ENCODE measurements at places on chromosomes 5 and 9. TPM values are rescaled to one million over a fixed set of nuclear protein-coding genes. Genes with fewer than 3 reads are reported as not detected.

Gene LCN2
- not detected for total RNA-seq

Gene C5orf46
- total RNA-seq = not detected

Gene FXN
- 2.0 TPM for total RNA-seq

Gene THBS4
- total RNA-seq = 2.0 TPM

Gene GABRA1
- total RNA-seq = 29.8 TPM

Gene GADD45G
- 4.5 TPM for total RNA-seq

Gene SH3RF2
- total RNA-seq = under 0.01 TPM

Gene GPRIN1
- 101 TPM for total RNA-seq

Gene MOB3B
- 2.9 TPM for total RNA-seq

Gene TTC16
- not detected for total RNA-seq

Gene BTNL8
- total RNA-seq = not detected

Gene PCDHGC3
- 20.8 TPM for total RNA-seq

Gene CCDC187
- 0.41 TPM for total RNA-seq

Gene PCYOX1L
- 11.0 TPM for total RNA-seq

Gene GPR151
- 0.41 TPM for total RNA-seq

Gene COL5A1
- 2.9 TPM for total RNA-seq

Gene SRP19
- 39.1 TPM for total RNA-seq

Gene ABLIM3
- total RNA-seq = 10.6 TPM

Gene NDUFAF2
- 20.4 TPM for total RNA-seq

Gene SPINK4
- not detected for total RNA-seq

Gene DMRT1
- under 0.01 TPM for total RNA-seq

Gene ORM2
- not detected for total RNA-seq

Gene BTNL9
- 2.9 TPM for total RNA-seq

Gene TRPM3
- 18.8 TPM for total RNA-seq

Gene IDNK
- total RNA-seq = 6.5 TPM

Gene SPATA31A5
- not detected for total RNA-seq

Gene CATSPER3
- 0.82 TPM for total RNA-seq

Gene KIF4B
- total RNA-seq = 0.41 TPM

Gene PAEP
- not detected for total RNA-seq
